ENCODE measurements at places on chromosomes 7 and 10.

DNA sequence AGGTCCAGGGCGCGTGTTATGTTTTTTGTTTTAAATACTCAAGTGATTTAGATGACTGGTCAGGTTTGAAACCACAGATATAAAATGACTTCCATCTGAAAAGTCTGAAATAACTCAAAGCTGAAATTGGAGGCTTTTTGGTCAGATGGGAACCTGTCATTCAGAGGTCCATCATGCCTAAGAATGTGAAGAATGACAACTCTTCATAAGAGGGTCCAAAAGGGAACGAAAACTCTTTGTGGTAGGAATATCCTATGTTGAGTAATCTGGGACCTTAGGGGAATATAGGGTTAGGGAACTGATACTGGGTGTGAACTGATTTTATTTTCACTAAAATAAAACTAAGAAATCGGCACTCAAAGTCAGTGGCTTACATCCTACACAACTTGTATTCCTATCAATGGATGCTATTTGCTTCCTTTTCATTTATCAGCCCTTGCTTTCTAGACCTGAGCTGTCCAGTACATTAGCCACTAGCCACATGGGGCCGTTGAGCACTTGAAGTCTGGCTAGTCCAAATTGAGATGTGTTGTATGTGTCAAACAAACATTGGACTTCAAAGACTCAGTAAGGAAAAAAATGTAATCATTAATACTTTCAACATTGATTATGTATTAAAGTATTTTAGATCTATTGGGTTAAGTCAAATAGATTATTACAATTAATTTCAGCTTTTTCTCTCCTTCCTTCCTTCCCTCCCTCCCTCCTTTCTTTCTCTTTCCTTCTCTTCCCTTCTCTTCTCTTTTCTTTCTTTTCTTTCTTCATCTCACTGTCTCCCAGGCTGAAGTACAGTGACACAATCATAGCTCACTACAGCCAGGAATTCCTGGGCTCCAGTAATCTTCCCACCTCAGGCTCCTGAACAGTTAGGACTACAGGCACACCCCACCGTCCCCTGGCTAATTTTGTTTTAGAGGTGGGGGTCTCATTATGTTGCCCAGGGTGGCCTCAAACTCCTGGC, 56.5 kb upstream of the KDM7A start:
- DNase-seq = no peak

DNA sequence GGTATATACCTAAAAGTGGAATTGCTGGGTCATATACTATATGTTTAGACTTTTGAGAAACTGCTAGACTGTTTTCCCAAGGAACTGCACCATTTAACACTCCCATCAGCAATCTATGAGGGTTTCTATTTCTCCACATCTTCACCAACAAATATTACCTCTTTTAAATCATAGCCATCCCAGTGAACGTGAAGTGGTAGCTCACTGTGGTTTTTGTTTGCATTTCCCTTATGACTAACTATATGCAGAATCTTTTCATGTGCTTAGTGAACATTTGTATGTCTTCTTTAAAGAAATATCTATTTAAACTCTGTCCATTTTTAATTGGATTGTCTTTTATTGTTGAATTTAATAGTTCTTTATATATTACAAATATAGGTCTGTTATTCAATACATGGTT, 115.8 kb upstream of the SEC61G start:
- no peak for DNase-seq

DNA sequence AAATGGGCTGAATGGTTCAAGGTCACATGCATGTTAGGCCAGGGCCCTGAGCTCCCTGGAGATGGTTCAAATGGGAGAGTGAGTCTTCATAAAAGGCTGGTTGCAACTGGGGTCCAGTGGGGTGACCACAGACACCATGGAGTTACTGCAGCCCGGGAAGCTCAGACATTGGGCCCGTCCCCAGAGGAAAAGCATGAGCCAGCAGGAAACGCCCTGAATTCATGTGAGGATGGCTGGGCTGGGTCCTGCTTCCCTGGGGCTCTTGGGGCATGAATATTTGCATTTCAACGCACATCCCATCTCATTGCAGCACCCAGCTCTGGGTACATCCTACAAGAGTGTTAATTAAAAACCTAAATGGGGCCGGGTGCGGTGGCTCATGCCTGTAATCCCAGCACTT, 549.0 kb downstream of the TCERG1L start:
- DNase-seq = no peak

DNA sequence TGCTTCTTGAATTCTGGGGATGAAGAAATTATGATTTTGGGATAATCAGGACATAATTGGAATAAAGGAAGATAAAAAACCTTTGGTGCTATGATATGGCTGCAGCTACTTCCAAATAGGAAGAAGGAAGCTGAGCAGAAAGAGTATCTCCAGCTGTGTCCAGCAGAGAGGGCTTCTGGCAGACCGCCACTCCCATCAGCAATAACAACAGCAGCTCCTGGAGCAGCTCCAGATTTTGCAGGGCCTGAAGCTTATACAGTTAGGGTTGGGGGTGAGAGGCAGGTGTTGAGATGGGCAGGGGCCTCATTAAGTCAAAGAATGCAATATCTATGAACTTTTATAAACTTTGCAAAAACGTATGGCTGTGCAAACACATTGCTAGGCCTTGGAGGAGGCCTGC, 62.3 kb downstream of the C10orf120 start:
- DNase-seq = no peak

GRCh38 chr7:84829719-84830118, 357.1 kb downstream of the SEMA3D start:
- DNase-seq = no peak

GRCh38 chr10:2798336-2799022, 268.9 kb upstream of the PFKP start:
- no peak for DNase-seq

DNA sequence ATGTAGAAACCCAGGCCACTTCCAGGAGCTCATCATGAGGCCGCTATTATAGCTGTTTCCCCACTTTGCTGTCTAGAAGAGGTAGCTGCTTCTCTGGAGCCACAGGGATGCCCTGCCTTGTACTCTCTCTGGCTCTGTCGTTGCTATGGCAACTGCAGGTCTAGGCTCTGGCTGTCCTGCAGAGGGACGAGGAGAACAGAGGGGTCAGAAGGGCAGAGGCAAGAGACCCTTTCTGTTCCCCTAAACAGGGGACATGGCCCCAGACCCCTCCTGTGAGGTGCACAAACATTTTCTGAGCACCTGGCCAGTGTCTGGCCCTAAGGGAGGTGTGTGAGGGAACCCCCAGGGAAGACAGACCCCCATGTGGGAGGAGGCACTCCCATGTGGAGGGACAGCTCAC, 31.4 kb downstream of the ITPRIP start:
- no peak for DNase-seq

DNA sequence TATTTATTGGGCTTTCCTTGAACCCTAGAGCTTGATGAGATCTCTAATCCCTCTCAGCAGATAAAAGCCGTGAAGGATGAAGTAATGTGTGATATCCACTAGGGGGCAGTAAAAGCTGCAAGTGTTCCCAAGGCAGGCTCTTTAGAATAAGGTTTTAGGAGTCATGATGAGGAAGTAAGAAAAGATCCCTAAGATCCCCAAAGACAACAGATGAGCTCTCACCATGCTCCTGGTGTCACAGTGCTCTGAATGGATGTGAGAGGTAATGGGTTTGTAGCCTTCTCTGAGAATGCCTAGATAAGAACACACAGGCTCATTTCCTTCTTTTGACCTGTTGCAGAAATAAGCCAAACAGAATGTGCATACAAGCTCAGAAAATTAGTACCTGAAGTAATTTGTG, 70.4 kb upstream of the ITPRID1 start:
- no peak for DNase-seq

DNA sequence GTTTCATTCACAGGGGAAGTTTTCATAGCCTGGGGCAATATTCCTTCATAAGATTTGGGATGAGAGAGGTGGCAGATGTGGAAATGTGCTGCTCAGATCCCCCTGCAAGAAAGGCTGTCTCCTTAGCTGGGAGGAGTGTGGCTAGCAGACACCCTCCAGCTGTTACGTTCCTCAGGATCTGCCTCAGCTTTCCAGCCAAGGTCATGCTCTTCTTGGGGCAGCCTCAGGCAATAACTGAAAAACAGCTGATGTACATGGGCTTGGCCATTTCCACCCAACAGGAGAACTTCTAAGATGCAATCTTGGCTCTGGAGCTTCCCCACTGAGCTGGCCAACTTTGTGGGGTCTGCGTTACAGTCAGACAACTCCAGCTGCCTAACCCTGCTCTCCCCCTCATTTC, 51.3 kb upstream of the SEPTIN7 start:
- no peak for DNase-seq

DNA sequence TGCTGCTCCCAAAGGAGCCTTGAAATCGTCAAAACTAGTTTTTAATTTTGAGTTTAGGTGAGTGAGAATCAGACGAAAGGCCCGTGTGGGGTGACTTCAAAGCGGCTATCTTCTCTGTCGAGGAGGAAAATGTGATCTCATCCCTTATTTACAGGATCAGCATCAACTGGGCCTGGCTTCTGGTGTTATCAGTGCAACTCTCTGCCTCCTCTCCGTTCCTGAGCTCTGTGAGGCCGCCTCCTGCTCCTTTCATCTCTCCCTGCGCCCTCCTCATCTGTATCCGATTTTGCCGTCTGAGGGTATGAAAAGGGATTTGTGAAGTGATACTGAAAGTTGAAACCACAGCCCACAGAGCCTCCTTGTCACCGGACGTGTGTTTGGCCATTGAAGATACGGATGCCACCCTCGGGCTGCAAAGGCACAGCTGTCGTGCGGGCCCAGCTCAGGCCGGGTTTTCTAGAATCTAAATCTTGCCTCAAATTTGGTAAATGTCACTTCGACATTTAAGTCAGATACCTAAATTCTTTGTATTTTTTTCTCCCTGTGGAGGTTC, 408.7 kb upstream of the ADARB2 start:
- DNase-seq = no peak

- no peak for DNase-seq
Measured at GRCh38 chr10:111142092-111142768, 65.4 kb downstream of the ADRA2A start.

DNA sequence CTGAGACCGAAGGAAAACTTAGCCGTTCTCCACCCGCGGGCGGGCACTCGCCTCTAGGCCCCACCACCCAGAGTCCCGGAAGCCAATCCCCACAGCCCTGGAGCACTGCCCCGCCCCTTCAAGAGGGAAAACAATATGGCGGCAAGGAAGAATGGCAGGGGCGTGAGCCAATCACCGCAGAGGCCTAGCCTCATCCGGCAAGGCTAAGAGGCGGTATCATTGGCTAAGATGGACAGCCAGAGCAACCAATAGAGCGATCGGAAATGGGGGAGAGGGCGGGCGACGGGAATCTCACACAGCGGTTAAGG, 529 bp downstream of the ACTR1A start:
- DNase-seq = peak; percentile 98

- no peak for DNase-seq
Measured at GRCh38 chr10:95756809-95757684, 1.1 kb downstream of the ENTPD1 start.

DNA sequence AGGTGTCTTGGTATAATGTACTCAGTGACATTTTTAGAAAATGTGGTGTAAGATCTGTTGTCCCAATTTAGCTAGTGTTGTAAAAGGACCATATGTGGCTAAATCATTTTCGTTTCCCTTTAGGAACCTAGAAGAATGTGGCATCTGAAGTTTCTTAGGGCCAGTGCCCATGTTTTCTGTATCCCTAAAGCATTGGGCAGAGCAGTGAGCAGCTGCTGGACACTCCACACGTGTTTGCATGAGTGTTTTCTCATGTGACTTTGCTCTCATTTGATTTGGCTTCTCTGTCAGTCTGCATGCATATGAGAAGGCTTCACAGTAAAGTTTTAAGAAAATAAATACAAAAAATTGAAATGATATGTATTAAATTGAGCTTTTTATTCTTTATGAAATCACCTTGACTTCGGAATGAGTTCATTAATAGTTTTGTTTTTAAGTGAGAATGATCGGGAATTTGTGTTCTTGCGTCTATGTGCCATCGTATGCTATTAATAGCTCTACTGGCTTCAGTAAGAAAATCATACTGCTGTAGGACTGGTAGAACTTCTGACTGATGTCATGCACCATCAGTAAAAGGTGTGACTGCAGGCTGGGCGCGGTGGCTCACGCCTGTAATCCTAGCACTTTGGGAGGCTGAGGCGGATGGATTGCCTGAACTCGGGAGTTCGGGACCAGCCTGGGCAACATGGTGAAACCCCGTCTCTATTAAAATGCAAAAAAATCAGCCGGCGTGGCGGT, 61.3 kb downstream of the RBM33 start:
- no peak for DNase-seq

DNA sequence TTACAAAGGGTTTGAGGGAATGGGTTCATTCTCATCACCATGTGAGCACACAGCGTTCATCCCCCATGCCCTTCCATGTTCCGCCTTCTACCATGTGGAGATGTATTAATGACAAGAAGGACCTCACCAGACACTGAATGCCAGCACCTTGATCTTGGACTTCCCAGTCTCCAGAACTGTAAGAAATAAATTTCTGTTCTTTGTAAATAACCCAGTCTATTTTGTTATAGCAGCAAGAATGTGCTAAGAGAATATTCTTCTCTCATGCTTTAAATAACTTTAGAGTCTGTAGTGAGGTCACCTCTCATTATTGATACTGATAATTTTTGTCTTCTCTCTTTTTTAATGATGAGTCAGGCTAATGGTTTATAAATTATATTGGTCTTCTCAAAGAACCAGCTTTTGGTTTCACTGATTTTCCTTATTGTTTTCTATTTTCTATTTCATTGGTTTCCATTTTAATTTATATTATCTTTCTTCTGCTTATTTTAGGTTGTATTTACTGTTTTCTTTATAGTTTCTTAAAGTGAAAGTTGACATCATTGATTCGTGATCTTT, 3.1 kb upstream of the PDIA4 start:
- no peak for DNase-seq

GRCh38 chr7:93574646-93575554, at the start of gene CALCR:
CALCR (minus strand) TSS chr7:93574724; CDS start chr7:93486981, 87,743 bp downstream.
- no peak for DNase-seq

DNA sequence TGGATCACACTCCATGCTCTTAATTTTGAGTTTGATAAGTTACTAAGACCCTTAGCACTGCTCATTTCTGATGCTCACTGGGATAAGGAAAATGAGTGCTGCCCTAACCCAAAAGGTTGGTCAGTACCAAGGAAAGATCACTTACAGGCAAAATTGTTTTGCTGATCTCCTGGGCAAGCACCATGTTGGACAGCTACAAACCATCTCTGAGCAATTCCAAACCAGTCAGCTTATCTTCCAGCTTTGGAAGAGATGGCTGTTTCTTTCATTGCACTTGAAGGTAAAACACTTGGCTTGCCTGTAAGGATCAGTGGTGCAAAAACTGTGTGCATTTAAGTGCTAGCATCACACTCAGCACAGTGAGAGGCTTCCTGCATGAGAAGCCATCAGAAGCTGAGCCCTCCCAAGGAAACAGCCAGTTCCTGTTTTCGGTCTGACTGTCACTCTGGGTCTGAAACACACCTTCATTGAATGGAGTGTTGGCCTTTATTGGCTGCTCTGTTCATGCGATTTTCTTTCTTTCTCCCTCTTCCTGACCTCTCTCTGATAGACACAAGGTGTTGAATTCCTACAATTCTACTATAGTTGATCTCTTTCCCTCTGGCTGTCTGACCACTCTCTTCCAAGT, 126.4 kb upstream of the GHITM start:
- DNase-seq = no peak
